ENCODE measurements at places on chromosomes 11 and 22.

DNA sequence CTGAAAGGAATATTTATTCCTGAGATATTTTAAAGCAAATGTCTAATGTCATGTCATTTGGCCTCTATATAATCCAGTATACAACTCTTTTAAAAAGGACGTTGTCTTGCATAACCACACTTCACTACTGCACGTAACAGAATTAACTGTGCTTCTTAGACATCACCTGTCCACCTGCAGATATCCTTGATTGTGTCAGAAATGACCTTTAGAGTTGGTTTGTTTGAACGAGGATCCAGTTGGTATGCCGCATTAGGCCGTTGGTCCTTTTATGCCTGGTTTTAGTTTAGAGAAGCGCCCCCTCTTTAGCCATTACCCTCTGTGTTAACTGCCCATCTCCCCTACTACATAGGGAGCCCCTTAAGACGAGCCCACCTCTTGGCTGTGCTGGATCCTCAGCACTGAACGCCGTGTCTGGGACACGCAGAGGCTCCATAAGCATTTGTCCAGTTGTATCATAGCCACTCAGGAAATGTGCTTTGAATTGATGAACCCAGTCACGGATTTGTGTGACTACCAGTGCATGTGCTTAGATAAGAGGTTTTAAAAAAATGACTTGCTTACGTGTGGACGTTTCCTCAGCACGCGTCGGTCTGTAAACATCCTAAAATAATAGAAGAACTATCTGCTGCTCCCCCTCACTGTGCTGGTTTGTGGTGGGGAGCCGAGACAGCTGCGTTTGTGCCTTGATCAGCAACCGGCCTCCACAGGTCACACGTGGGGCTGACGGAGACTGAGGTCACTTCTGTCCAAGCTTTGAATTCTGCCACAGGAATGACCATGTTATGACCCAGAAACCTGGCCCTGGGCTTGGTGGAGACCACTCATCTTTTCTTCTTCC, 4.0 kb downstream of the MICAL2 start:
- DNase-seq = no peak

GRCh38 chr11:70420008-70420464, 21.7 kb downstream of the CTTN start:
- no peak for DNase-seq

DNA sequence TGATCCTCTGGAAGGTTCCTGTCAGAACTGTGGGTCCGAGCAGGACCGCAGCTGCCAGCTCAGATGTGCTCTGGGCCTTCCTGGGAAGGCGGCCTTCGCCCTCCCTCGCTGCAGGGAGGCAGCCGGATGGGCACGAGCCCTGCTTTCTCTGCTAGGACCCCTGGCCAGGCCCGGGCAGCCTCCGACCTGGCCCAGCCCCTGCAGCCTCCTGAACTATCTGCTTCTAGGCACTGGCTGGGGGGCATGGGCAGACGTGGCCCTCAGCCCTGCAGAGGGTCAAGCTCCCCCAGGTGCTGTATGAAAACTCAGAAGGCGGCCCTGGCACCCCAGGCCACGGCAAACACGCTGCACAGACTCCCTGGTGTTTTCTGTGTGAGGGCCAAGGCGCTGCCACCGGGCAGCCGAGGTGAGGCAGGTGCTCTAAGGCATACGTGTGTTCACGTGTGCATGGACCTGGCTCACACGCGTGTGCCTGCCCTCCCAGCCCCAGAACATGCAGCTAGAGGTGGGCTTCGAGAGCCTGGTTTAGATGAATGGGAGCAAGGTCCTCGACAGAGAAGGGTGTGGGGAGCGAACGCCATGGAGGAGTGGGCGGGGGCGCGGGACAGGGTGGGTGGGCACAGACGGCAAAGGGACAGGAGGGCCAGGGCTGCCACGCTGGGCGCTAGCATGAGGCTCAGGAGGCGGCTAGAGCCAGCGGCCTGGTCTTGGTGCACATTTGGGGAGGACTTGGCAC, 4.3 kb downstream of the LRFN4 start:
- DNase-seq = no peak

DNA sequence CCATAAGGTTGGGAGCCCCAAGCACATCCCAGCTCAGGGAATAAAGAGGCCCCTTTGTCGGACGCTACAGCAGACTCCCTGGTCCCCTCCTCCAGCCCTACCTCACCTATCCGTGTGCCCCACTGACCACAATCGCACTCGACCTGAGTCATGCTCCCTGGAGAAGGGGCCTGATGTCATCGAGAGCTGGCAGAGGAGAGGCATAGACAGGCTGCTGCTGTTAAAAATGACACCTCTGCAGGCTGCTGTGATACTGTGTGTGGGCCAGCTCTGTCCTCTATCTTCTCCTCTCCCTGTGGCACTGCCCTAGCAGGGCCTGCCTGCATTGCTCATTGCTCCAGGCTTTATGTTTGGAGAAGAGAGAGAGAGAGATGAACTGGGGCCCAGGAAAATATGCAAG, 123.4 kb upstream of the SYT13 start:
- DNase-seq = no peak

- DNase-seq = no peak
Measured at GRCh38 chr11:7889985-7890384, 41.1 kb downstream of the OR10A6 start.

DNA sequence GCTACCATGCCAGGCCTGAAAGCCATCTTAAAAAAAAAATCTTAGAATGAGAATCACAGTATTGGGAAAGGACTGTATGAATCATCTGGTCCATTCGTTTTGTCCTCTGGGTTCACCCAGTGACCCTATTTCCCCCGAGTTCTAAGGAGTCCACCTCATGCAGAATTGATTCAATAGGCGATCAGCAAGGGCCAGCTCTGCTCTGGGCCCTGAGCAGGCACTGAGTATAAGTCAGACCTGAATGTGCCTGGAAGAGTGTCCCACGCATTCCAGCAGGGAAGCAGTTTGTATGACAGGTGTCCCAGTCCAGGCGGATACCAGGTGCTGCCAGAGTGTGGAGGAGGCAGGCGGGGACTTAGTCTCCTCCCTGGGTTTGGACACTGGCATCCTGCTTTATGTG, 883 bp upstream of the HMOX1 start:
- no peak for DNase-seq

- DNase-seq = no peak
Measured at GRCh38 chr11:1073851-1074243, 827 bp upstream of the MUC2 start.

GRCh38 chr11:69371731-69372588, 78.0 kb downstream of the MYEOV start:
- no peak for DNase-seq

- no peak for DNase-seq
Measured at GRCh38 chr11:124285610-124286344, 28.0 kb downstream of the OR8D1 start.

DNA sequence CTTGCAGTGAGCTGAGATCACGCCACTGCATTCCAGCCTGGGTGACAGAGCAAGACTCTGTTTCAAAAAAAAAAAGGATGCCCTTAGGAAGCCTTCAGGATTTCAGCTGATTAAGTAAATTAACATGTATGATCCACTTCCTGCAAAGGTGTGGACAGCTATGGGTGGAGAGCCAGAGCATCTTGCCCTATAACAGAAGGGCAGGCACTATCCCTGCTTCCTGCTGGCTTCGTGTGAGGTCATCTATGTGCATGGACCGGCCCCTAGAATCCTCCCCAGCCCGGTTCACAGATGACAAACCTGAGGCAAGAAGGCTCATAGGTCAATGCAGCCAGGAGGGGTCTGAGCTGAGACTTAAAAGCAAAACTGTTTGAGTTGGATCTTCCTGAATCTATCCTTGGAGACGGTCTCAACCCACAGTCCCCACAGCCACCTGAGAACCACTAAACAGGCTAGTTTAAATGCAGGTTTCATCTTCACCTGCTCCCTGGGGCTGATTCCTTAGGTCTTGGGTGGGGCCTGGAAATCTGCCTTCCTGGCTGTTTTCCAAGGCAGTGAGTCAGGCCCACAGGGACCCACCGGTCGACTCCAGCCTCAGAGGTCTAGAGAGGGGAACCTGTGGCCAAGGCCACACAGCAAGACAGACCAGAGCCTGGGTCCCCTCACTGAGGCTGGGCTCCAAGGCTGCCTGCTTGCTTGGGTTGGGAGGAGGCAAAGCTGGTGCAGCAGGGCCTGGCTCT, 55.2 kb upstream of the MPEG1 start:
- no peak for DNase-seq

GRCh38 chr22:22248878-22249277, 4.3 kb downstream of the VPREB1 start:
- DNase-seq = no peak

GRCh38 chr11:116240710-116241109, 532.1 kb downstream of the BUD13 start:
- DNase-seq = no peak

DNA sequence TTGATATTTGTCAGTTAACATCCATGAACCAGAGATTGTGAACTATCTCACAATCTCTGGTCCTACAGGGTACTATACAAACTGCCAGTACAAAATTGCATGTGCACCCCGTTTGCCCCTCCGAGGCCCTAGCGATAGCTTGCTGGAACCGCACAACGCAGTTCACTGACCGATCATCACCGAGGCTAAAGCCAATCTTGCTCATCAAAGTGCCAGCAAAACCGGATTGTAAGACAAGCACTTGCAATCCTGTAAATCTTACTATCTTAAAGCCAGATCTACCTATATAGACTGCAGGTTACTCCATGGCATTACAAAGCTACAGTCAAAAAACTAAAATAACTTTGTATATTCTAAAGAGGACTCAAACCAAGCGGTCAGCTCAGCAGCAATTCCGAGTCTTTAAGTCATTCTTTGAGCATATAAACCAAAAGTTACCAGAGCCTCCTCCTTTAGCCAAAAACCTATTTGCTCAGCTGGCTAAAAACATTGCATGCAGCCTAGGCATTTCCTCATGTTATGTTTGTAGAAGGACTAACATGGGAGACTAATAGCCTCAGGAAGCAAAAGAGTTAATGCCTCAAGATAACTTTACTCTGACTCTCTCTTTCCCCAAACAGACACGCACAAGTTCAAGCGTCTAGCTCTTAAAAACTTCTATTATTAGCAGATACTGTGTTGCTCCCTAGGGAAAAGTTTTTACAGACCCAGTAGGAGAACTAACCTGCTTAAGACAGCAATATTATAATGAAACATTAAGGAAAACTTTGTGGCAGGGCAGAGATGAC, 30.7 kb upstream of the CPT1A start:
- DNase-seq = no peak

- no peak for DNase-seq
Measured at GRCh38 chr11:8031248-8032115, 44.3 kb downstream of the EIF3F start.

DNA sequence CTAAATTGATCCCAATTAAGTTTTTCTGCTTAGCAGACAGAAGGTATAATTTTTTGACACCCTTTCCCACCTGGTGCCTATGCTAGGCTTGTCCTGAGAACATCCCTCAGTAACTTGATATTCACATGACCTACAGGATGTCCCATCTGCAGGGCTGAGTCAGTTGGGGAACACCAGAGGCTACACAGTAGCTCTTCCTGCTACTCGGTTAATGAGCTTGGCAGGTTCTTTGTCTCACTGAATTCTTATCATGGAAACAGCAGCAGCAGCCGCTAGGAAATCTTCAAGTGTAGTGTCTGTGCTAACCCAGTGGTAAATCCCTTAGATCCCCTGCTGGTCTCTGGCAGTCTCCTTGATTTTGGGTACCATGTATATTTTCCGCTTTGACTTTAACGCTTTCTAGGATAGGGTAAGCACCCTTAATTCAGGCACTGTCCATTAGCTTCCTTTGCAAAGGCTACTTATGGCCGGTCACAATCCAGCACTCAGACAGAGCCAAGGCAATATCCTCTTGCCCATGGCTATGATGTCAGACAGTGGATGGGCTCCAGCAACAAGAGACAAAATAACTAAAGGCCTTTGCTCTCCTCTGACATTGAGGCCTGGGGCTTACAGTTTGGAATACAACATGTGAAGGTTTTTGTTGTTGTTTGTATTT, 8.5 kb downstream of the MRPL16 start:
- DNase-seq = no peak

DNA sequence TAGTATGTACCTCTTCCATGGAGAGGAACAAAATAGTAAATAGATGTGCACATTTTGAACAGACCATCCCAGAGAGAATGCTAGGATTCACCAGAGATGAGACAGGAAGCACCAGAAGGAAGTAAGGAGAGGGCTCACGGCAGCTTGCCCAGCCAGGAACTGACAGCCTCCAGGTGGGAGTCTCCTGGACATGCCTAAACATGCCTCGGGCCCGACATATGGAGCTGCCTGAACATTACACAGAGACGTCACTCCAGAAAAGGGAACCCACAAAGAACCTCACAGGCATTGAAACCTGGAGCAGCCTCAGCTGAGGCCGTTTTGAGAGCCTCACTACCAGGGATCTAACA, 67.4 kb downstream of the BRD1 start:
- DNase-seq = peak; percentile 45

GRCh38 chr22:44519886-44520285, 21.9 kb upstream of the RTL6 start:
- no peak for DNase-seq

DNA sequence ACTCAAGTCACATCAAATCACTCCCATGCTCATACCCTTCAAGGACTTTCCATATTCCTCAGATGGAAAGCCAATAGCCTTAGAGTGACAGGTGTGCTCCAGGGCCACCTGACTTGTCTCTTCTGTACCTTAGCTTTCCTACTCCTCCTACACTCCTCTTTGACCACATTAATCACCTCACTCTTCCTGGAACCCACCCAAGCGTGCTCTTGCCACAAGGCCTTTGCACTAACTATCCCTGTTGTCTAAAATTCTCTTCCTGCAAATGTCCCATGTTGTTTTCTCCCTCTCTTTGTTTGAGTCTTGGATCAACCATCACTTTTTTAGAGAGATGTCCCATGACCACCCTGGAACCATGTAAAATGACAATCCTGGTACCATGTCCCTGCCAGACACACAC, 244.1 kb downstream of the AASDHPPT start:
- no peak for DNase-seq

DNA sequence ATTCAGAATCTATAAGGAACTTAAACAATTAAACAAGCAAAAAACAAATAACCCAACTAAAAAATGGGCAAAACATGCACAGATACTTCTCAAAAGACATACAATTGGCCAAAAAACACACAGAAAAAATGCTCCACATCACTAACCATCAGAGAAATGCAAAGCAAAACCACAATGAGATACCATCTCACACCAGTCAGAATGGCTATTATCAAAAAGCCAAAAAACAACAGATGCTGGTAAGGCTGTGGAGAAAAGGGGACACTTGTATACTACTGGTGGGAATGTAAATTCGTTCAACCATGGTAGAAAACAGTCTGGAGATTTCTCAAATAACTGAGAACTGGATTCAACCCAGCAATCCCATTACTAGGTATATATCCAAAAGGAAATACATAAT, 24.8 kb downstream of the ENTHD1 start:
- DNase-seq = no peak

- DNase-seq = no peak
Measured at GRCh38 chr11:5042091-5042490, 4.2 kb upstream of the OR52J3 start.

DNA sequence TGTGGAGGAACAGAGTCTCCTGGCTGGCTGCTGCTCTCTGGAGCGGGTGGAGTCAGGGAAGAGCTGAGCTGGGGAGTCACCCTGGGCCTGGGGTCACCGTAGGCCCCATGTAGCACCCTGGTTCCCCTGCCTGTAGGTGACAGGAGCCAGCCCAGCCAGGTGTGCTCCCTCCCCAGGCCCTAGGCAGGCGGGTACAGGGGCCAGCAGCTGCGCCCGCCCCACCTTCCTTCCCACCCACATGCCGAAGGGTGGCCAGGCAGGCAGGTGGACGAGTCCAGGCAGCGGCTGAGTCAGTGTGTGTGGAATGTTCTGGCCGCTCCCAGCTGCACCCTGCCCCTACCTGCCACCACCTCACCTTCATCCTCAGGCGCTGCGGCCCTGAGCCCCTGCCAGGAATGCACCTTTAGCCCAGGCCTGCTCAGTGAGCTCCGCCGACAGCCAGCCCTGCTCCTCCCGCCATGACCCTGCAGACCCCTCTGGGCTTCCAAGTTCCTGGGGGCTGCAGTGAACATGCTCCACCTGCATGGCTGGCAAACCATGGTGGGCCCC, 654 bp upstream of the SYT8 start:
- no peak for DNase-seq
